ENCODE measurements at places on chromosomes 12 and 14.
A peak's percentile ranks its signal among the peaks of the same experiment; 100 is the strongest.

GRCh38 chr14:70785556-70785955 lies 23.8 kb downstream of the MAP3K9 start:
- peak; percentile 24 for DNase-seq

- DNase-seq = peak; percentile 28
Observed at GRCh38 chr12:19130224-19131024, 891 bp downstream of the PLEKHA5 start.

DNA sequence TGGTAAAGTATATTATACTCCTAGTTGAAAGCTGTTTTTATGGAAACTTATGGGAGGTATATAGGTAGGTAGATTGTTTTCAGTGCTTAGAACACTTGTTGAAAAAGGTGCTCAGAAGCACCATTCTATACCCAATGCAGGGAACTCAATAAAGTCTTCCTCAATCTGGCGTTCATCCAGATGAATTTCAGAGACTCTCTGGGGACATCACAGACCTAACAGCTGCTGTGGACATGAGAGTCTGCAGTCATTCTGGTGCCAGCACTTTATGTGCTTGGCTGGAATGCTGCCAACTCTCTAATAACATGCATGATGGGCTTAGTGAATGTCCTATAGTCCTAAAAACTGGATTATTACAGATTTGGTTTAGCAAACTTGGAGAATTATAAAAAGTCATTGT lies 115.9 kb downstream of the NTN4 start:
- DNase-seq = peak; percentile 33

GRCh38 chr12:53419756-53420155 lies 3.9 kb upstream of the AMHR2 start:
- no peak for DNase-seq

DNA sequence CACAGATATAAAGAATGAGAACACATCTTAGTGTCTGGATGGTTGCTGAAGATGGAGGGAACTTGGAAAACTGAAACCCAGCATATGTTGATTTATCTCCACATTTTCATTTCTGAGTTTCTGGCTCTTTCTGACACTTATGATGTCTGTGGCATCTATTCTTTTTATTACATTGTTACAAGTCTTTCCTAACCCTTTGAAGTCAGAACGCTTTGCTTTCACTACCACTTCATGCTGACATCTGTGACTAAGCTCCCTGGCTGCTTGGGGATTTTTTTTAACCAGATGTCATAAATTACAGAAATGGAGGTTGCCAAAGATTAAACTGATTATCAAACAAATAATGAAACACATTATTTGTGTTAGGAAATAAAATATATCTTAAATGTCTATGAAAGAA lies 188.7 kb downstream of the KITLG start:
- DNase-seq = peak; percentile 94

DNA sequence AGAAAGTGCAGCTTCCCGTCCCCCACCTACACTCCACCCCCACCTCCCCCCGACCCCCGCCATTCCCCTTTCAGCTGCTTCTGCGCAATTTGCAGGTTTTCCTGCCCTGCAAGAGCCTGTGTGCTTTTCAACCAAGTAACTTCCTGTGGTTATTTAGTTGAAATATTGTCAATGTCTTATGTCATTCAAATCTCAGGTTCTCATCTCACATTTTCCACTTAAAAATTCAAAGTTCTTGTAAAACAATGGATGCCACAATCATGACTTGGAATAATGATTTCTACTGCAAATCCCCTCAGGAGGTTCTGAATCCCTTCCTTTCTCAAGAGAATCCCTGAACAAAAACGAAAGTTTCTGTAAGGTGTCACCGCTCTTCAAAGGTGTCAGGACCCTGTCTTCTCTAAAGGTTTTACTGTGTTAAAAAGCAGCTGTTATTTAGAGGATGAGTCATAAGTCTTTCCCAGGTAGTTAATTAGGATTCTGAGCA lies 31.6 kb downstream of the WBP11 start:
- DNase-seq = no peak

GRCh38 chr12:53171725-53172329 lies 8.7 kb upstream of the ZNF740 start:
- DNase-seq = no peak

DNA sequence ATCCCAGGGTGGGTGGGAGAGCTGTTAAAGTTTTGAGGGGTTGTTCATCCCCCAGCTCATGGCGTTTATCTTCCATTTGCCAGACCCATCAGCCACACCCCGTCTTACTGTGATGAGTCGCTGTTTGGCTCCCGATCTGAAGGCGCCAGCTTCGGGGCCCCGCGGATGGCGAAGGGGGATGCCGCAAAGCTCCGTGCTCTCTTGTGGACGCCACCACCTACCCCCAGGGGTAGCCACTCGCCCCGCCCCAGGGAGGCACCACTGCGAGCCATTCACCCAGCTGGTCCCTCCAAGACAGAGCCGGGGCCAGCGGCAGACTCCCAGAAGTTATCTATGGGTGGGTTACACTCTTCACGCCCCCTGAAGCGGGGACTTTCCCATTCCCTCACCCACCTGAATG lies 5.7 kb downstream of the RITA1 start:
- DNase-seq = no peak

DNA sequence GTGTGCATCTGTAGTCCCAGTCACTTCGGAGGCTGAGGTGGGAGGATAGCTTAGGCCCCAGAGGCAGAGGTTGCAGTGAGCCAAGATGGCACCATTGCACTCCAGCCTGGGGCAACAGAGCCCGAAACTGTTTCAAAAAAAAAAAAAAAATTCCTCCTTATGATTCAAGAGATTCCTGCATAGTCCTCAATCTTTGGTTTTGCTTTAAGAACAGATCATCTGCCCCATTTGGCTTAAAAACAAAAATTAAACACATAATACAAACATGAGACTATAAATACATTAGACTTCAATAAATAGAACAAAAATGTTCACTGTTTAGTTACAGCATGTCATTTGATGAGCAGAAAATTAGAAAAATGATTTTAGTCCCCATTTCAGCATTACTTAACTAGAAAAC lies 131.2 kb downstream of the PAWR start:
- peak; percentile 9 for DNase-seq

DNA sequence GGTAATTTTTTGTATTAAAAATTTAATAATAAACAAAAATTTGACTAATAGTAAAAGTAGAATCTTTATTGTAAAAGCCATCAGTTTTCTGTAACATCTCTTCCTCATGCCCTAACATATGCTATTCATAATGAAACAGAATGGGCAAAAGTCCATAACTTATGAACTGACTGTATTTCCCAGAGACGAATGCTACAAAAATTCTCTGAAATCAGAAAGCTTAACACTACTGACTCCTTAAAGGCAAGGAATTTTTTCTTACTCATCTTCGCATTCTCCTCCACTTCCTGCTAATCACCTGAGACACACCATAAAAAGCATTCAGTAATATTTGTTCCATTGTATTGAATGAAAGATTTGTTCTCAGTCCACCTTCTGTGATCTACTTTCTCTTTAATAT lies 17.6 kb downstream of the MON2 start:
- no peak for DNase-seq

DNA sequence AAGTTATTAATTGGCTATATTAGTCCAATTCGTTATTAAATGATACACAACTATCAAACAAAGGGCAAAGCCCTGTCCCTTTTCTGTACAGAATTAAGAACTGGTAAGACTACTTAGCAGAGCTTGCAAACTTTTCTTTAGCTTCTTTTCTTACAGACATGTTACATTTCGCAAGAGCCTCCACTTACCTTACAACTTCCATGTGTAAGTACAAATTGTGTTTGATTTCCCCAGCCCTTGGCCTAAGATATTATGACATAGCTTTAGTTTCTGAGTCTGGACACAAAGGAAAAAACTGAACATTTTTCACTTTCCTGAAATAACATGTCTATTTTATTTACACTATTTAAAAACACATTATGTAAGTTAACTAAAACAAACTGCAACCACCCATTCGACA lies 1.7 kb downstream of the ATF7 start:
- peak; percentile 61 for DNase-seq

DNA sequence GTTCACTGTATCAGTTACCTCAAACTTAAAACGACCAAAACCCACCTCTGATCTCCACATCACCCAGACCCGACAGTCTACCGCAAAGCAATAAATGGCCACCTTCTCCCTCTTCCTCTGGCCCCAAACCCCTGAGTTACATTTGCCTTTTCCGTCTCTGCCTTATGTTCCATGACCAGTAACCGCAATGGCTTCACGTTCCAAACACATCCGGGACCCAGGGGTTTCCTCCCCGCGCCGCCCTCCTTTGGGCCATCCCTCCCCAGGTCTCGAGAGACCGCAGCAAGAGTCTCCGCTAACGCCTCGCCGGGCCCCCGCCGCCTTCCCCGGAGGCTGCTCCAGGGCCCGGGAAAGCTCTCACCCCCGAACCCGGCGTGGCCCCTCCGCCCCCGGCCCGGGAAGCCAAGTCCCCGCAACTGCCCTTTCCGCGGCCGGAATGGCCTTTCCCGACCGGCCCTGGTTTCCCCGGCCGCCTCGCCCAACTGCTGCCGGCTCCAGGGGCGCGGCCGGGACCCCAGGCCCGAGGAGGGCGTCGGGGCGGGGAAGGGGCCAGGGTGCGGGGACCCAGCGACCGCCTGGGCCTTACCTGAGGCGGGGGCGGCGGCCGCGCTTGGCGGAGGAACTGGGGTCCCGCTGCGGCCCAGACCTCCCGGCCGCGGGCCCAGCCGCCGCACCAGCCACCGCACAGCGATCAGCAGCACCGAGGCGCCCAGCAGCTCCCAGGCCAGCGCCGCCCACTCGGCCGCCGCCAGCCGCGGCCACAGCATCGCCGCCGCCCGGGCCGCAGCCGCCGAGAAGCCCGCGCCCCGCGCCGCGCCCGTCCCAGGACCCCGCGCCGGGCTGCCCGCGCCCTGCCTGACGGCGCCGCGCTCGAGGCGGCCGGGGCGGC lies at the start of gene ANKLE2:
ANKLE2 (minus strand) TSS at position 801 of the 889 bp plus-strand sequence; CDS start at position 767, 34 bp downstream.
- peak; percentile 81 for DNase-seq

GRCh38 chr14:55446127-55446736 lies 5.8 kb upstream of the TBPL2 start:
- DNase-seq = peak; percentile 89

- DNase-seq = peak; percentile 65
Observed at GRCh38 chr12:19316425-19316824, 122.9 kb upstream of the AEBP2 start.

- no peak for DNase-seq
Observed at GRCh38 chr12:95238150-95238549, 20.5 kb downstream of the VEZT start.

DNA sequence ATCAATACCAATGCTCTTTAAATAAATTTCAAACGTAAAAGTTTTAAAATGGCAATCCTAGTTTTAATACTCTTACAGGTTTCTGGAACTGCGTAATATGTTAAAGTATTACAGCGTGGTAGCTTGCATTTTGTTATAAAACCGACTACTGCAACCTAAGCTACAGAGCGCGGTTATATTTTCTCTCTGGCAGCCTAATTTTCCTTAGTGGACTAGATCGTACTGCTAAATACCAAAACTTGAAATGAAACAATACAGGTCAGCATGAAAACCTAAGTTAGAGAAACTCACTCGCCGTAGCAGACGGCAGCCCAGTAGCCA lies 1.2 kb downstream of the CCDC92 start:
- no peak for DNase-seq

GRCh38 chr12:30691122-30691879 lies 4.4 kb downstream of the IPO8 start:
- DNase-seq = peak; percentile 85

- no peak for DNase-seq
Observed at GRCh38 chr14:47935332-47935731, 259.9 kb upstream of the MDGA2 start.

GRCh38 chr14:45089813-45090212 lies 5.9 kb downstream of the PRPF39 start:
- DNase-seq = peak; percentile 13

DNA sequence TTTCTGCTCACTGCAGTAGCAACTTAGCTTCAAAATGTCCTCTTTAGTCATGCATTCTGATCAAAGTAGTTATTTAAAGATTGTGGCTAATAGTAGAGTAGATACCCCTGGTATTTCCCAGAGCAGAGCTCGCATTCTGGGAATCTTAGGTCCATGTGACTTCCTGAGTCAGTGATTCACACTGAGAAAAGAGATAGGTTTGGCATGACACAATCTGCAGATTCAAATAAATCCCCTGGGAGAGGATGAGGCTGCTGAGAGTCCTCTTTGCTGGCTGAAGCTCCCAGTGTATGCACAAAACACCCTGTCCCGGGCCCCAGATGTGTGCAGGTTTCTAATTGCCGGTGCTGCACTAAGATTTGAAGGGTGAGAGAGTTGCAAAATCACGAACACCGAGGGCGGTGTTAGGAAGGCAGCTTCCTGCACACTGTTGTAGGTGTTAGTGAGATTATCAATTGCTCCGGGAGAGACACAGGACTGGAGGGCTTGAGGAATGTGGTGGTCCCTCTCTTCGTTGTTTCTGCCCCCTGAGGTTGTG lies 233.2 kb downstream of the NRXN3 start:
- DNase-seq = peak; percentile 89

GRCh38 chr12:124694846-124695497 lies 127.6 kb upstream of the NCOR2 start:
- peak; percentile 73 for DNase-seq

- peak; percentile 90 for DNase-seq
Observed at GRCh38 chr12:52181746-52182145, 10.1 kb downstream of the KRT80 start.

GRCh38 chr14:49092345-49092744 lies 493.8 kb downstream of the RPS29 start:
- no peak for DNase-seq
